Putamen (tissue), 1 donor: ENCODE measurements at places on chromosomes 1 and 21.

DNA sequence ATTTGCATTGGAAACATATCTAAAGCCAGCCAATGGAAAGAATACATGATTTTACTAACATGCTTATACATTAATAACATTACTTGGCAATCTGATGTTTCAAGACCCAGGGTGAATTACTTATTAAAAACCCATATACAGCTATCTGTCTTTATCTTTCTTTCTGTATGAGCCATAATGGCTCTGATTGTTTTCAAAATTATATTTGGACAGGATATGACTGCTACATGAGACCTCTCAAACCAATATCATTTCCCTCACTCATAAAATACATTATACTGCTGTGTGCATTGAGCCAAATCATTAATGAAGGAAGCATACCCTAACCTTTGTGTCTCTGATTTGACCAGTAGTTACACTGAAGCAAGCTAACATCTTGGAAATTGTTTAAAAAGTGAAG lies 205.9 kb upstream of the DPYD start:
- DNase-seq: no peak

DNA sequence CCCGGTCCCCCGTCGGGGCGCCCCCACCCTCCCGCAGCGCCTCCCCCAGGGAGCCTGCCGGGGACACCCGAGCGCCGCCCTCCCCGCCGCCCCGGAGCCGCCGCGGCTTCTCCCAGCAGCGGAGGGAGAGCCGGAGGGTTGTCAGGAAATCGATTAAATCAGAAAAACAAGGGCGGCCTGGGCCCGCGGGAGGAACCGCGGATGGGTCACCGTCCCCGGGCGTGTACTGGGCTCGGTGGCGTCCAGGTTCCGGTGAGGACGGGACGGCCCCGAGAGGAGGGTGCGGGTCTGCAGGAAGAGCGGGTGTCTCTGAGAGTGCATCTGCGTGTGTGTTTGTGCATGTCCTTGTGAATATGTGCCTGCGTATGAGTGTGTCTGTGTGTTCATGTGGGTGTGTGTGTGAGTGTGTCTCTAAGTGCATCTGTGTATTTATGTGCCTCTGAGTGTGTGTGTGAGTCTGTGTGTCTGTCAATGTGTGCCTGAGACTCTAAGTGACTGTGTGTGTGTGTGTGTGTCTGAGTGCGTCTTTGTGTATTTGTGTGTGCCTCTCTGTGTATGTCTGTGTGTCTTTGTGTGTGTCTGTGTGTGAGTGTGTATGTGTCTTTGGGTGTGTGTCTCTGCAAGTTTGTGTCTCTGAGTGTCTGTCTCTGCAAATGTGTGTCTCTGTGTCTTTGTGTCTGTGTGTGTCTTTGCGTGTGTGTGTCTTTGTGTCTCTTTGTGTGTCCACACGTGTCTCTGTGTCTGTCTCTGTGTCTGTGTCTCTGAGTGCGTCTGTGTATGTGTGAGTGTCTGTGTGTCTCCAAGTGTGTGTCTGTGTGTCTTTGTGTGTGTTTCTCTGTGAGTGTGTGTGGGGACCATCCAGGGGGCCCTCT lies 1.1 kb downstream of the SPSB1 start:
- no peak for DNase-seq

- DNase-seq: no peak
Measured at GRCh38 chr1:64715186-64715585, 29.7 kb upstream of the RAVER2 start.

DNA sequence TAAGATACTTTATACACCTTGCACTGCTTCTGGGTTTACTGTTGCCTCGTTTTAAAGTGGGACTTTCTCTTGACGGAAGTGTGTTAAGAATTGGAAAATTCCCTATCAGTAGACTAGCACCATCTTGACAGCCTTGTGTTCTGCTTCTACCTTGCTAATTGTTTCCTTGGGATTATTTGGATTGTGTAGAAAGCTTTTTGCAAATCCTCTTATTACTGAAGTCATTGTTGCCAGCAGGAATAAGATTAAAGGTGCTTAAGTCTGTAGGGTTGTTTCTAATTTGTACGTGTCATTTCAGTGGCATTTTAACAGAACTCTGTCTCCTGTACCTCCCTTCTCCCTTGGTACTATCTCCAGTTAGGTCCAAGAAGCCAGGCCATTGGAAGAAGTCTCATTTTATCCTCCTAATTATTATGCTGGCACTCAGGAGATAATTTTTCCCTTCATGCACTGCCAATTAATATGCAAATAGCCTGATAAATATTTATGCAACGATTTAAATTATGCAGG lies 107.7 kb downstream of the POU2F1 start:
- DNase-seq: no peak

GRCh38 chr1:93713341-93713740 lies 31.7 kb upstream of the BCAR3 start:
- no peak for DNase-seq

GRCh38 chr1:155086128-155086741 lies 7.6 kb downstream of the EFNA3 start:
- DNase-seq: no peak
